Stimulated activated CD4-positive, alpha-beta T cell treated with anti-CD3 and anti-CD28 coated beads, TNF-alpha, amount 100 ng/mL, for 24 hours (primary cell): ENCODE measurements at places on chromosomes 2 and 18.

GRCh38 chr18:48605408-48605845, 66.6 kb downstream of the CTIF start:
- no peak for DNase-seq

- no peak for DNase-seq
Observed at GRCh38 chr2:178057179-178057680, 15.3 kb downstream of the PDE11A start.

GRCh38 chr18:43812627-43813026, 535.3 kb upstream of the SYT4 start:
- DNase-seq: no peak

DNA sequence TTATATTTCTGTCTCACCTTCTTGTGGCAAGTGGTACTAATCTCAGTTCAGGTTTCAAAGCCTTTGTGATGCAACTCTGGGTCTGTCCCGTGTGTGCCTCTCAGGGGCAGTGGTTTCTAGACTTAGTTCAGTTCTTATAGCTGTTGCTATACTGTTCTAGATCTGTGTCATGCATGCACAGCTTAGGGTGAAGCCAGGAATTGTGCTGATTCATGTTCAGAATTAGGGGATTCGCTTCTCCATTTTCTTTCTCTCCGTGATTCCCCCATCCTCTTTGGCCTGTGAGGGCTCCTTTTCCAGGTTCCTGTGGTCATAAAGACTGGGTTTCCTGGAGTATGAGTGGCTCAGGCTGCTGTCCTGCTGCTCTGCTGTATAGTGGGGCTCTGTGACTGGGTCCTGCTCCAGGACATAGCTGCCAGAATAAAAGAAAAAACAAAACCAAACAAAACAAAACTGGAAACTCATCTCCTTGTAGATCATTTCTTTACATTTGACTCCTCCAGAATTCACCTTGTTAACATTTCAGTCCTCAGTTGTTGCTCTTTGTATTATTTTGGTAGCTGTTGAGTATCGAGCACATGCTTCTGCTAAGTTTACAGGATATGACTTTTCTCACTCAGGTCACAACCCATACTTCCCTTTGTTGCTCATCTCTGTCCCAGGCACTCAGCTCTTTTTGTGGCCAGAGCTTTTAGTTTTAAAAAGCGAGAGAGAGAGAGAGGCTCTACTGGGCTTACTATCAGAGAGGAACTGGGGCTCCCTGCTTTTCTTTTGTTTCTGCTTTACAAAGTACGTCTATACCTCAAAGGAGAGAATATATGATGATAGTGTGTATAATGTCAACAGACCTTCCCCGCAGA, 34.2 kb downstream of the CERS6 start:
- peak; percentile 47 for DNase-seq

GRCh38 chr2:45505138-45505537, 105.9 kb downstream of the SRBD1 start:
- DNase-seq: no peak

DNA sequence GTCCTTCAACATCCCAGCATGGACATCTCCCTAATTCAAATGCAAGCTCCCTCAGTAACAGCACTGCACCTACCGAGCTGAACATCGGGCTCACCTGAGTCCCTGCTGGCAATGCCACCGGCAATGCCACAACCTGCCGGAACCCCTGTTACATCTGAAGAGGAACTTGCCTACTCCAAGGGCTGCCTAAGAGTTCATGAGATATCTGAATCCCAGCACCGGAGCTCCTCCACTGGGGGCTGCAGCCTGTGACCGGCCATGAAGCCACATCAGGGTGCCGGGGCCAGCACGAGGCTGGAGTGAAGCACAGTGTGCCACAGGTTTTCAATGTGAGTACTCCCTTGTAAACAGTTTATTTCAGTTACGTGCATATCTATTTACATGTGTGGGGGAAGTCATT, 152.9 kb downstream of the EIPR1 start:
- DNase-seq: no peak

DNA sequence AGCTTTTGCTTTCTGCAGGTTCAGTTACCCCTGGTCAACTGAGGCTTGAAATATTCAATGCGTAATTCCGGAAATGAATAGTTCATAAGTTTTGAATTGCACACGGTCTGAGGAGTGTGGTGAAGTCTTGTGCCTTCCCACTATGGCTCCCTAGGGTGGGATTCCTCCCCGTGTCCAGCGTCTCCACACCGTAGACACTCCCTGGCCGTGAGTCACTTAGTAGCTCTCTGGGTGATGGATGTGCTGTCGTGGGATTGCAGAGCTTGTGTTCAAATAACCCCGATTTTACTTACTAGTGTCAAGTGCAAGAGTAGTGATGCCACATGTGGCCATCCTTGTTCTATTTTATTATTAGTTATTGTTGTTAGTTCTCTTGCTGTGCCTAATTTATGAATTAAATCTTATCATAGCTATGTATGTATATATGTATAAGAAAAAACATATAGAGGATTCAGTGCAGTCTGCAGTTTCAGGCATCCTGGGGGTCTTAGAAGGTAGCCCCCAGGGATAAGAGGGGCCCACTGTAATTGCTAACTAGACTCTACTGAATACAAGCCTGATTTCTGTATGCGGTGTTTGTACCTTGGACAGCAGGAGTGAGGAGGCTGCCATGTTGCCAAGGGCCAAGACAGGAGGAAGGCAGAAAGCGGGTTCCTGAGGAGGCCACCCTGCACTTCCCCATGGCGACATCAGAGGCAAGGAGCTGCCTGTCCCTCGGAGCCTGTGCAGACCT, 47.7 kb upstream of the PDIA6 start:
- no peak for DNase-seq

DNA sequence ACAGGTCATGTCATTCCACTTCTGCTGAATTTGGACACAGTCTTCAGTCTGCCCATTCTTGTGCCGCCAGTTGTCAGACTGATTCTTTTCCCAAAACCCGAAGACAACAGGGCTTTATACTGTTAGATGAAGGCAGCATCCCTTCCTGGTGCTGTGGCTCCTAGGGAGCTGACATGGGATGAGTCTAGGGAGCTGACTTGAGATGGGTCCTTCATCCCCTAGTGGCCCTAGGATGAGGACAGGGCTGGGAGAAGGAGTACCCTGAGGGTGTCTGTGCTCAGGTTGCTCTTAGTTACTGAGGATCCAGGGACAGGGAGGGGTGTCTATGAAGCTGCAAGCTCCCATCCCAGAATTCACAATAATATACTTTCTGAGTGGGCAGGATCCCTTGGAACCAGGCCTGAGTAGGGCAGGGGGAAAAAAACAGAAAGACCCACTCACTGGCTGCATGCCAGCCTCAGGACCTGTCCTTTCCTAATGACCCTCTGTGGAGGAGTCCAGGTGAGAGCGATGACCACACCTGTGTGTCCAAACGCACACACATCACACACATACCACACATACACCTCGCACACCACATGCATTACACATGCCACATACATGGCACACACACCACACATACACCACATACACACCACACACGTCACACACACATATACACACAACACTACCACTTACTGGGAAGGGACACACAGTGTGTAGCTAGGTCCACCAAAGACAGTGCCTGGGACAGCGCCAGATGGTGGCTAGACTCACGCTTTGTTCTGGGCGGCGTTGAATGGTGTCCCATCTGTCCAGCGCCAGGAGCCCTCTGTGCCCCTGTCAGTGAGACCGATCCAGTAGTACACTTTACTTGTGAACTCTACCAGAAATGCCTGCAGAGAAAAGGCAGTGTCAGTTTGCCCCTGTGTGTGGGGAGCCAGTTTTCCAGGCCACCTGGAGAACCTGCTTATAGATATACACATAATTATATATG, 11.1 kb downstream of the CLEC4F start:
- no peak for DNase-seq

DNA sequence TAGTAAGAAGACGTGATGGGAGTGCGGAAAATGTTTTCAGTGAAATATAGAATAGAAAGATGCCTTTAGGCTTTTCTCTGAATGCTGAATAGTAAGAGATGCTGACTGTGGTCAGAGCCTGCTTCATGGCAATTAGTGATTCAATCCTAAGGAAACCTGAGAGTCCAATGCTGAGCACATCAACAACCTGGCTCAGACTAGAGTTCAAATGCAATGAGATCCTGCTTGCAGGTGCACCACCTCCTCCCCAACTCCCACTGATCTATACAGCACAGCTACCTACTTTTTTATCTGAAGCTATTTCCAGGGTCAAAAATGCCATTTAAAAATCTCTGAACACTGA, 65.4 kb downstream of the AAK1 start:
- DNase-seq: no peak

- peak; percentile 68 for DNase-seq
Observed at GRCh38 chr2:241859436-241860183, 916 bp upstream of the PDCD1 start.

DNA sequence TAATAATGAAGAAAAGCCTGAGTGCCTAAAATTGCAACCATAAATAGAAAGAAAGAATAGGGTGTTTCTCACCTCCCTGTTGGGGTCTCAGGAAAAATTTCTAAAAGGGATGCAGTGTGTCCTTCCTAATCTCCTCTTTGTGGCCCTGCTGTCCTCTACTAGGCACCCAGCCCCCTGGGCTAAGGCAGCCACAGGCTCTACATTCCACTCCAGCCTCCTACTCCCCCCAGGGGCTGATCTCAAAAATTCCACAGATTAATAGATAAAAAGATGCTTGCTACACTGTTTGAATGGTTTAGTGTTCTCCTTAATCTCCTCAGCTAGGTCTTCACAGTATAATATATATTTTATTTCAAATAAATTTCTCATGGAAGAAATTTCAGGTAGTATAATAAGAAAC, 17.6 kb downstream of the SATB2 start:
- no peak for DNase-seq

DNA sequence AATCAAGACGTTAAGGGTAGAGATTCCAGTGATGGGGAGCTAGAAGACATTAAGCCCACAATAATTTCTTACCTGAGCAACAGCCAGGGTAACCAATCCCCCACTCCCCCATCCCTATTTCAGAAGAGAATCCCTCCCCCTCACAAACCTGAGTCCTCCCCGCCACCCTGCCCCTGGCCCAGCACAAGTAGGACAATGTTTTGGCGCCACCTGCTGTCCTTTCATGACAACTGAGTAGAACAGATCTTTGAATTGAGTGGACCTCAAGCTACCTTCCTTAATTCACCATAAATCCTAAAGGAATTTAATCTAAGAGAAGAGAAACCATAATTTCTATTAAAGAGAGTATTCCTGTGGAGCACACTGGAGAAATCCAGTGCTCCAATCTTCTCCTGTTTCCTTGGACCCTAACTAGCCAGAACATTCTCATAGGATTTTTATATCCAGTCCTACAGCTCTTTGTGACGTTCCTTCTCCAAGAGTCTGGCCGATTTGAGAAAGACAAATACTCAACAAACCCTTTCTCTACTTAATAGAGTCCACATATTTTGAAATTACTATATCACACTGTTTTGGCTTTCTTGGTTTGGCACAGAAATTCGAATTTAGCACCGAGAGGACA, 41.1 kb downstream of the NHEJ1 start:
- peak; percentile 58 for DNase-seq

DNA sequence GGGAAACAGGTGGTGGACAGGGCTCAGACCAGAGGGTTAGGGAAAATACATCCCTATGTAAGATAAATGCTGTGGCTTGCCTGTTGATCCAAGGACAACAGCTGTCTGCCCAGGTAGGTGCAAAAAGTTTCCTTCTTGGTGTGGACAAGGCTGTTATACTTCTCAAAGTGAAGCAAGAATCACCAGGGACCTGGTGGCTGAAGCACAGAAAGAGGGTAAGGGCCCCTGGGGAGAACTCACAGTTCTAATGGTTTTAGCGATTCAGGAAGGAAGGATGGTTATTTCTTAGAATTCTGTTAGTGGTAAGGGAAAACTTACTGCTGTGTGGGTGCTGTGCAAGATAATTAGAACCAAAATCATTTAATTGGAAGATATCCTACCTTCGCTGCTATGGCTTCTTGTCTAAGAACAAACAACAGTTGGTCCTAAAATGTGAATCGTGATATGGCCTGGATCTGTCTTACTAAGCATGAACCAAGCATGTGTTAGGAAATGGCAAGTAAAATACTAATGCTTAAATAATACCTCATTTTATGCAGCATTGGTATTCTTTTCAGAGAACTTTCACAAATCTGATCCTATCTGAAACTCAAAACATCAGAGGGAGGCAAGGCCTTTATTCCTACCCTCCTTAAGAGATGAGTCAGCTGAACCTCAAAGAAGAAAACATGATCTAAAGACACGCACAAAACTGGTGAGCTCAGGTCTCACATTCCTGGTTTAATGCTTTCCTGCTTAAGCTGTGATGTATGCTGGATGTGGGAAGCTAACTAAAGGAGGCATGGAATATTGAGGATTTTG, 159.2 kb upstream of the THUMPD2 start:
- DNase-seq: no peak

DNA sequence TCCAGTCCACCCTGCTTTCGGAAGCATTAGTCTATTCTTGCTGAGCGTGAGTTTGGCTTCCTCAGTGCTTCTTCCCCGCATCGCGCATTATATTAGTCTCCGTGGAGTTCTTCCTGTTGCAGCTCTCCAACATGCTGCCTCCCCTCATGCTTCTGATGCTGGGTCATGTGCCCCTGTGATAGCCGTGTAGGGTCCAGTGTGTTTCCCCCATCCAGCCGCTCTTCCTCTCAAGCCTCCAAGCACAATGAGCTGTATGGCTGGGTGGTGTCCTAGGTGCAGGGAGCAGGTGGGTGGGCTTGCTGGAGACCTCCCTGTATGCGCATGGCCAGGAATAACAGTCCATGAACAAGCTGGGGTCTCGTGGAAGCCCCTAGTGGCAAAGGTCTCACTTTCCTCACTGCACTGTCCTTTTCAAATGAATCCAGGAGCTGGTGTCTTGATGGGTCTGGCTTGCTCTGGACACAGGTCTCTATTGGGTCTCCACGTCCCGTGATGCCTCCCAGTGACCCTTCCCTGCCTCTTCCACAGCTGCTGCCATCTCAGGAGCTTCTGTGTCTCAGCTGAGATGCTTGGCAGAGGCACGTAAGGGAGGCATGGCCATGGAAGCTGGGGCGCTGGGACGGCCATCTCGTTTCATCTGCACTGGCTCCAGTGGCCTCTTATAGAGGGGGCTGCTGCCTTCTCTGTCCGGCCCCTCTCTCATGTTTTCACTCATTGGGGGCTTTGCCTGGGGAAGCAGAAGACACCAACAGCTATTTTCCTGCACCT, 54.8 kb upstream of the HDAC4 start:
- no peak for DNase-seq

DNA sequence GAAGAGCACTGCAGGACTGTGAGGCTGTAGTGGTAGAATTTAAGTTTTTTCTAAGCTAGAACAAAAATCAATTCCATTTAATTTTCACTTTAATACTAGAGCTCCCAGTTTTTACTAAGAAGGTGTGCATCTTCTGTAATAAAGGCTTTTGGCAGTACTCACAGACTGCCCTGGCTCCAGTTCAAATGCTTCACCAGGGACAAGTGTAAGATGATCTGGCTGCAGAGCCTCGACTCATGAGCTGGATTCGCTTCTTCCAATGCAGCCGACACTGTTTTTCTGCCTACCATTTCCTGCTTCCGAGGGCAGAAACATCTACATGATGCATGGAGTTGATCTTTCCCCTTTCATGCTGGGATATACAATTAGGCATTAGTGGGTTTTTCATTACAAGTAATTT, 87.0 kb downstream of the FARSB start:
- DNase-seq: no peak

DNA sequence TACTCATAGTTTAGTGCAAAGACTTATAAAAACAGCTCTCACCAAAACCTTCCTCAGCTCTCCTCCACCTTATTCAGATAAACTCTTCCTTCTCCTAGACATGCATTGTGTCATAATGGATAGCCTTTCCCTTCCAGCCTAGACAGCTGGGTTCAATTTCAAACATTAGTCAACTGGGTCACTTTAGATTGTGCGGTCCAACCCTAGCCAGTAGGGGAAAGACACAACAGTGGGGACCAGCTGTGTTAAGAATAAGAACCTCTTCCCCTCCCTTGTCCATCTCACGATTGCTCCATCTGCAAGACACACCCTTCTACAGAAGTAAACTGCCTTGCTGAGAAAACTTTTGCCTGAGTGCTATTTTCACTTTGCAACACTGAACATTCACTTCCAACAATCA, 8.5 kb downstream of the PRPF40A start:
- no peak for DNase-seq
